ENCODE measurements at places on chromosomes 7 and 10.

DNA sequence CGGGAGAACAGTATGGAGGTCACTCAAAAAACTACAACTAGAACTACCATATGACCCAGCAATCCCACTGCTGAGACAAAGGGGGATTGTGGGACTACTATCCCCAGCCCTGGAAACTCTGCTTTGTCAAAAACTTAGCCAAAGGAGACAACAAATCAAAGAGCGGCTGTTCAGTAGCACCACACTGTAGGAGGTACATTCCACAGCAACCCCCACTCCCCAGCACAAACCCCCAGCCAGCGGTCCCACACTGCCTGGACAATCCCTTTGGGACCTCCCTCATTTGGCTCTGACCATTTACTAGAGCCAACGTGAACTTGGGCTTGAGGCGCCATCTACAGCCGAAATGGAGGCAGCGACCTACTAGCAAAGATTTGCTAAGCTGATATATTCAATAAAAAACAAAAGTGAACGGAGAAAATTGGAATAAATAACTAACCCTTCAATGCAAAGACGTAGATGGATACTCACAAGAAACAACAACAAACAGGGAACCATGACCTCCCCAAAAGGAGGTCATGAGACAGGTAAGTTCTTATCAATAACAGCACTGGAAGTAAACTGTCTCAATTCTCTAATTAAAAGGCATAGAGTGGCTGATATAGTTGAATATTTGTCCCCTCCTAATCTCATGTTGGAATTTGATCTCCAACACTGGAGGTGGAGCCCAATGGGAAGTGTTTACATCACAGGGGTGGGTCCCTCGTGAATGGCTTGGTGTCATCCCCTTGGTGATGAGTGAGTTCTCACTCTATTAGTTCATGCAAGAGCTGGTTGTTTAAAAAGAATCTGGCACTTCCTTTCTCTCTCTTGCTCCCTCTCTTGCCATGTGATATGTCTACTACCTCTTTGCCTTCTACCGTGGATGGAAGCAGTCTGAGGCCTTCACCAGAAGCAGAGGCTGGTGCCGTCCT, 119.0 kb upstream of the KCNMA1 start:
- no peak for DNase-seq

GRCh38 chr10:133400624-133401424, 6.9 kb downstream of the MTG1 start:
- DNase-seq: no peak

- no peak for DNase-seq
These were observed 71.7 kb downstream of the CALD1 start for GRCh38 chr7:134851141-134851540.

- no peak for DNase-seq
These were observed 39.9 kb downstream of the INPP5A start for GRCh38 chr10:132577350-132578003.

GRCh38 chr10:70432561-70433263, 8.8 kb downstream of the NODAL start:
- no peak for DNase-seq

GRCh38 chr7:128833148-128833945, 3.1 kb downstream of the FLNC start:
- no peak for DNase-seq

- no peak for DNase-seq
These were observed 110.4 kb downstream of the TCF7L2 start for GRCh38 chr10:113060201-113061053.

DNA sequence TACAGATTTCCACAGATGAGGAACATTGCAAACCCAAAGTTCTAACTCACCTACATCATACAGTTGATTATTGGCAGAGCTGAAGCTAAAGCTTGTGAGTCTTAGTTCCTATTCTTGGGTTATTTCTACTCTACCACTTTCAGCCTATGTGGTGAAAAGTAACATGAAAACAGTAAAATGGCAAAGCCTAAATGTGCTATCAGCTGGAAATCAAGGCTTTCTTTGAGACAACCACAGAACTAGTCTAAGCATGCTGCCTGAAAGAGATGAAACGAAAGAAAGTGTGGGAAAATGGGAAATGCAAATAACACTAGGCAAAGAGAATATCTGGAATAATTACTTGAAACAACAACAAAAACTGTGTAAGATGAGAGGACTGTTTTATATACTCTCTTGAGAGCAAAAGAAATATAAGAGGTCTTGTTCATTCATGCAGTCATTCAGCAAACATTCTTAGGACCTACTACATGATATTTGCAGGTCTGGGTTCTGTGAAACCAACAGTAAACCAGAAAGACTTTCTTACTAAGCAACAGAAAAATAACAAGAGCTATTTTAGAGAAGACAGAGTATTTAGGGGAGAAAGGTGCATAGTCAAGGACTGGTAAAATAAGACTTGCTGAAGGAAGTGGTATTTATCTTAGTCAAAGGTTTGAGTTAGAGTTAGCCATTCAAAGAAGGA, 437.1 kb downstream of the HTR7 start:
- no peak for DNase-seq

DNA sequence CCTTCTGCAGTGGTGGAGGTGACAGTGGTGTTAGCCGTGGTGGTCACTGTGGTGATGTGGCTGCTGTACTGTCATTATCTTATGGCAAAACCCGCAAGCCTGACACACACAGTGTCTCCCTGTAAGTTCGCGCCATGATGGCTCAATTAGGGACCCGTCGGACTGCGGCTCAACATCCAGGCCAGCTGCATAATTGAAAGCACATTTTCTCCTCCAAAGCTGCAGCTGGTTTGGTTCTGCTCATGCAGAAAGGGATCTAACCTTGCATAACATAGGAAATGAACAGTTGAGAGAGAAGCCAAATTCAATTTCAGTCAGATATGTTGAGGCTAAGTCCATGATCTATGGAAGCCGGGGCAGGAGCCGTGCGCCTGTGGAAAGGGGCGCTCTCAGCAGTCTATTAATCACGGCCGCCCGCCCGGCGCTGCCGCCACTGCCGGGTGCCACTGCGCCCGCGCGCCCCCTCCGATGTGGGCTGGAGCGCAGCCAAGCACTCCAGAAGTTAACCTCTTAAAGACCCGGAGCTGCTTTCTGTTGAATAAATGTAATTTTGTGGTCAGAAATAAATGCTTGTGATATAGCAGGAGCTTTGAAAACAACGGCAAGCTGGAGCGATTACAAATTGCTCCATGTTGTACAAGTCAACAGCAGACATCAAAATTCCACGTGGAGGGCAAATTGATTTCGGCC, 227.7 kb downstream of the CUX1 start:
- no peak for DNase-seq
